ENCODE measurements at places on chromosomes 4 and X. TPM values are rescaled to one million over a fixed set of nuclear protein-coding genes. Genes with fewer than 3 reads are reported as not detected.

CENPI gene
- total RNA-seq = 25.9 TPM

AR gene
- 0.45 TPM for total RNA-seq

PPP4R3C gene
- total RNA-seq = not detected

ATP1B4 gene
- total RNA-seq = not detected

PRKG2 gene
- total RNA-seq = 0.60 TPM

TMEM165 gene
- 70.1 TPM for total RNA-seq

ASB9 gene
- 1.1 TPM for total RNA-seq

TMEM47 gene
- not detected for total RNA-seq

ZNF630 gene
- 1.2 TPM for total RNA-seq

NR0B1 gene
- not detected for total RNA-seq

FAM120C gene
- total RNA-seq = 8.5 TPM

PRSS12 gene
- total RNA-seq = not detected

MMRN1 gene
- total RNA-seq = 0.90 TPM

FGF13 gene
- total RNA-seq = not detected

PRPS1 gene
- 70.2 TPM for total RNA-seq

GPRIN3 gene
- 102 TPM for total RNA-seq

CPE gene
- total RNA-seq = not detected

F8A1 gene
- total RNA-seq = 61.8 TPM

ARHGEF6 gene
- 121 TPM for total RNA-seq

BTC gene
- not detected for total RNA-seq

ENAM gene
- not detected for total RNA-seq

RAI2 gene
- total RNA-seq = not detected

MAGEA8 gene
- not detected for total RNA-seq

PCDH7 gene
- not detected for total RNA-seq

PDHA2 gene
- total RNA-seq = not detected

FAAH2 gene
- total RNA-seq = 5.4 TPM

MAD2L1 gene
- 60.9 TPM for total RNA-seq

AKAP4 gene
- not detected for total RNA-seq

SPANXB1 gene
- not detected for total RNA-seq

BGN gene
- not detected for total RNA-seq

PNMA3 gene
- total RNA-seq = 3.6 TPM

IGBP1 gene
- total RNA-seq = 63.2 TPM

SCML1 gene
- 0.50 TPM for total RNA-seq

Data from activated CD4-positive, alpha-beta memory T cell treated with anti-CD3 and anti-CD28 coated beads, Interleukin-2, amount 10 ng/mL, durations not matched to agents 7 days and 5 days (primary cell).